ENCODE measurements at places on chromosomes 2 and 18.

DNA sequence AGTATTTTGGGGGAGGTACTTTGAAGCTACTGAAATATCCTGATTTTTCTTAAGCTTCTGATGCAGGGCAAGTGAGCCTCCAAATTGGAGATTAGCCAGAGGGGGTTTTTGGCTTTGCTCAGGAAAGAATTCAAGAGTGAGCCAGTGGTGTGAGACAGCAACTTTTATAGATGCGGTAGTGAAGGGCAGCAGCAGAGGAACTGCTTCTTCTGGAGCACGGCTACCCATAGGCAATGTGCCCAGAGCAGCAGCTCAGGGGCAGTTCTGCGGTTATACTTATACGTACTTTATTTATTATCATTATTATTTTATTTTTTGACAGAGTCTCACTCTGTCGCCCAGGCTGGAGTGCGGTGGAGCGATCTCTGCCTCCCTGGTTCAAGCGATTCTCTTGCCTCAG lies 19.8 kb upstream of the NT5DC4 start:
- no peak for DNase-seq

DNA sequence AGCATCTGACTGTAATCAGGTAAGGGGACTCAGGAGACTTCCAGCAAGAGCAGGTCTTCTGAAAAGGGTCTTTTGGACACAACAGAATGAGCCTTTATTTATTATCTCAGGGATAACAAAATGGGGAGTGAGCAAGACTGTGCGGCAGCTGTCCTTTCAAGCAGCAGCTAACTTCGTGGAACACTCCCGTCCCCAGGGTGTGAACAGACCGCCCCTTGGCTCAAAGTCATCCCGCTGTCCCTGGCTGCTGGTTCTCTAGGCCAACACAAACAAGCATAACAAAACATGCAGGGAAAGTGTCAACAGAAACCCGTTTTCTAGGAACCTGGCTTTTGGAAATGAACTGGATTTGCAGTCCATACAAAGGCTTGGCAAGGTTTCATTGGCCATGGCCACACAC lies 787.9 kb upstream of the FANCL start:
- no peak for DNase-seq

GRCh38 chr18:55416791-55417190 lies 171.2 kb downstream of the TCF4 start:
- DNase-seq, result peak; percentile 86

DNA sequence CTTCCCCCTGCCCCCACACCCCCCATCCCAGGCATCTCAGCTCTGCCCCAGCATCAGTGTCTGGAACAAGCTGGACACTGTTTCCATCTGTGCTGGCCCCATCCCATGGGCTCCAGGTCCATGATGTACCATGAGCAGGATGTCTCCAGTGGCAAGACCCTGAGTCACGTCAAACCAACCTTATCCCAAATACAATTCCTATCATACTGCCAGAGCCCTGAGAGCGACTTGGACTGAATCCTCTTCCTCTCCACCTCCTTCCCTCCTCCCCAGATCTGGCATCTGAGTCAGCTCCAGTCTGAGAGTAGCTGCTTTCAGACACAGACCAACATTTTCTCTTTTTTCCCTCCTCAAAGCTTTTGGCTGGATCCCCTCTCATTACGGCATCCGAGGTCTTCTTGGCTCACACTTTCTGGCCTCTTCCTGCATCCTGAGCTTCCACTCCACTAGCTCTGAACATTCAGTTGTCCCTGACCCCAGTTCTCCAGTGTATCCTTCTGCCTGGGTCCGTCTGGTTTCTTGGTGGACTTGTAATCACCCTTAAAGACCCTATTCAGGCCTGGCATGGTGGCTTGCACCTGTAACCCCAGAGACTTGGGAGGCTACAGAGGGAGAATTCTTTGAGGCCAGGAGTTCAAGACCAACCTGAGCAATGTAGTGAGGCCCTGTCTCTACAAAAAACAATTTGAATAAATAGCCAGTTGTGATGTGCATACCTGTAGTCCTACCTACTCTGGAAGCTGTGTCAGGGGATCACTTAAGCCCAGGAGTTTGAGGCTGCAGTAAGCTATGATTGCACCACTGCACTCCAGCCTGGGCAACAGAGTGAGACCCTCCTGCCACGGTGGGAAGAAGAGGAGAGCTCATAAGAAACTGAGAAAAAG lies 68.3 kb downstream of the ACKR3 start:
- DNase-seq, result no peak

DNA sequence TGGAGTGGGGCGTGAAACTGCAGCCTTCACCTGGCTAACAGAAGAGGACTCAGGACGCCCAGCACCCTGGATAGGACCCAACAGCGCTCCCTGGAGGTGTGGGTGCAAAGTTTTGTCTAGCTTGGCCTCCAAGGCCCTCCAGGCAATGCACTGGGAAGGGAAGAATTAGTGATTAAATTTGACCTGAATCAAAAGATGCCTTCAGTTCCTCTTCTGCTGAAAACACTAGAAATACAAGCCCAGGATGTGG lies 779 bp upstream of the TRIB2 start:
- DNase-seq, result peak; percentile 78

DNA sequence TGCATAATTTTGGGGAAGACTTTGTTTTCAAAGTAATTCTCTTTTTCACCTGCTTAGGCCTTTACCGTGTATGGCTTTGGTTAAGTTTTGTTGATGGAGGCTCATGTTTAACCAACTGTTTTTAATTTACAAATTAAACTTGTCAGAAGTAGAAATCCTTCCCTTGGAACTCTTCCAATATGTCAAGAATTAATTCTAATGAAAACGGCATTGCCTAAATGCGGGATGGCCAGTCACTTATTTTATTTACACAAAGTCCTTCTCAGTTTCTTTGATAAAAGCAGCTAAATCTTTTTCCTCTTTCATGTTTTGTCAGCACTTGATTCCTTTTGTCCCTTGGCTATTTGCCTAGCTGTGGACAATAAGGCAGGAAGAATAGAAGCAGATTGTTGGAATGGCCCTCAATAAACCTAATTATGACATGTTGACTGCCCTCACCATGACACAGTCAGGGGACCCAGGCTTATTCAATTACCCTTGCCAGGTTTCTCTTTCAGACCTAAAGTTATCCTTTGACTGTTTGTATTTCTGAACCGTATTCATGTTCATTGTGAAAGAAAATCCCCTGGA lies 26.3 kb downstream of the PAX3 start:
- no peak for DNase-seq

GRCh38 chr18:22846088-22846683 lies 86.9 kb upstream of the RBBP8 start:
- DNase-seq, result peak; percentile 21

GRCh38 chr2:110837446-110838409 lies 105.4 kb downstream of the ACOXL start:
- DNase-seq, result peak; percentile 65

GRCh38 chr2:187532333-187533120 lies 21.7 kb downstream of the TFPI start:
- DNase-seq, result no peak

GRCh38 chr2:28751956-28752630 lies 463 bp downstream of the PPP1CB start:
- DNase-seq, result no peak

DNA sequence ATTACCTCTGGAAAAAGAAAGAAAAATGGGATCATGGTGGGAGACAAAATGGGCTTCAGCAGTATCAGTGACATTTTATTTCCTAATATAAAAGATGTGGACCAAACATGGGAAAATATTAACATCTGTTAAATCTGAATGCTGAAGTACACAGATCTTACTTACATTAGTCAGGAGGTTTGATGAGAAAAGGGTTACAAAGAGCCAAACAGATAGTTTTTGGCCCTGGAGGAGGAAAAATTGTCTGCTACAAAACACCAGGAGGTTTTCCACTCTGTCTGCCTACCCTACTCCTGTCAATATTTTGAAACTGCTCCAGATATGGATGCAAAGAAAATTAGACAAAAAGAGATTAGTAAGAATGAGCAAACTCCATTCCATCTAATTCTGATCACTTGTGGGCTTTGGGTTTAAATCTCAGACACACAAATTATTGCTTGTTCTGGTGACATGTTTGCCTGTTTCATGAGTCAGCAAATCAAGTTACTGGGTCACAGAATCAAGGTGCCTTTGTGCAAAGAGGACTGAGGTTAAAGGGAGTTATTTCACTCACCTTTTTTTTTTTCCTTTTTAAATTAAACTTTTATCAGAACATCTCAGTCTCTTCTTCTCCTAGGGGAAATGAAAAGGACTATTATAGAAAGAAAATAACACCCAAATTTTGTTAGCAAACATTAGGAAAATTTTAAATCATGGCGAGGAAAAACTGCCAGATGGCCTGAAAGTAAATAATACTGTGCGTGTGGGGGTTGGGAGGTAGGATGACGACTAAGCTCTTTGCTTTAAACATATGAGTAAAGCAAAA lies 87.0 kb upstream of the SPATS2L start:
- peak; percentile 86 for DNase-seq

DNA sequence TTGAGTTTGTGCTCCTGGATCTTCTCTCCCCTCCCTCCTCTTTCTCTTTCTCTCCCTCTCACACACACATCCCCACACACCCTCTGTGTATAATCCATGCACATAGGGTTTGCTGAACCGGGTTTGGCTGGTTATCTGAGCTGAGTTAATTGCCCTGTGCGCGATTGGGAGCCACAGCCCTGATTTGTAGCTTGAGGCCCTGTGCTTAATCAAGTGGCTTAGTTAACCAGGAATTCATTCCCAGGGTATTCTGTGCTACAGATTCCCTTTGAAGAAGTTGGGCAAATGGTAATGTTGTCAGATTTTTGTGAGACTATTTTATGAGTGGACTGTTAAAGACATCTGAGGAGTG lies 6.2 kb downstream of the PARD3B start:
- DNase-seq, result no peak

DNA sequence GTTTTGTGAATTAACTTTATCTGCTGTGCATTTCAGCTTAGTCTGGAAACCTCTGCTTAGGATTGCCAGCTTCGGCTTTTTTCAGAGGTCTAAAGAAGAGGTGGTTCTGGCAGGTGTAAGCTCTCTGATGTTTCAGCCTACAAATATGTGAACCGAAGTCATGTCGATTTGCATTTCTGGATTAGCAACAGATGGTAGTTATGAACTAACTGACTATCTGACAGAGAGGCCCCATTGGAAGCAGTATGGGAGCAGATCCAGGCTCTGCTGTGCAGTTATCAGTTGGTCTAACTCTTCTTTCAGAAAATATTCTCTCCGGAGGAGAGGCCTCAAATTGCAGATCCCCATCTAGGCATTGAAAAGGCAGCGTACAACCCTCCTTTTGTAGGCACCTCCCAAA lies 32.7 kb upstream of the SPRED2 start:
- DNase-seq, result no peak

DNA sequence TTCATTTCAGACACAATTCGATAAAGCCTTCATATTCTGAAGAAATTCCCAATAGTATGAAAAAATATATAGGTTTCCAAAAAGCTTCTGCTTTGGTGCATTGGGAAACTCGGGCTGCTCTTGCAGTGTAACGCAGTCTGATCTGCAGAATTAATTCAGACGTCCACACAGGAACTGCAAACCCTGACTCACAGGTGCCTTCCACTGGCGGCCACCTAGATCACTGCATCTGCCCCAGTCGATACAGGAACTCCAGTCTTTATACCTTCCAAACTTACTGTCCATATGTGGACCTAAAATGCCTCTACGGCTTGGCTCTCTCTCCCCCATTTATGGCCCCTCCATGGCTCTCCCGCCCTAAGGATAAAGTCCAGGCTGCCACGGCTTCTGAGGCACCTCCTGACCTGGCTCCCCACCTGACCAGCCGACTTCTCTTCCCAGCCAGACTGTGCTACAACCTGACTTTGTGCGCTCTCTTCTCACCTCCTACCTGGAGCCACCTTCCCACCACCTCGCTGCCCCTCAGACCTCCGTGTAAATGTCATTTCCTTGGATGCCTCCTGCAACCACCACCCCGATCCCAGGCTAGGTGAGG lies 39.7 kb downstream of the L3MBTL4 start:
- DNase-seq, result no peak

- no peak for DNase-seq
These were observed 59.1 kb downstream of the REV1 start for GRCh38 chr2:99430614-99431291.

- DNase-seq, result no peak
These were observed 62.3 kb downstream of the ITGA6 start for GRCh38 chr2:172489681-172490080.

- DNase-seq, result no peak
These were observed 60.2 kb upstream of the ALPP start for GRCh38 chr2:232318169-232318855.

GRCh38 chr18:48798334-48799245 lies 152.2 kb downstream of the SMAD7 start:
- DNase-seq, result no peak

- no peak for DNase-seq
These were observed 10.9 kb downstream of the GNLY start for GRCh38 chr2:85704800-85705679.

DNA sequence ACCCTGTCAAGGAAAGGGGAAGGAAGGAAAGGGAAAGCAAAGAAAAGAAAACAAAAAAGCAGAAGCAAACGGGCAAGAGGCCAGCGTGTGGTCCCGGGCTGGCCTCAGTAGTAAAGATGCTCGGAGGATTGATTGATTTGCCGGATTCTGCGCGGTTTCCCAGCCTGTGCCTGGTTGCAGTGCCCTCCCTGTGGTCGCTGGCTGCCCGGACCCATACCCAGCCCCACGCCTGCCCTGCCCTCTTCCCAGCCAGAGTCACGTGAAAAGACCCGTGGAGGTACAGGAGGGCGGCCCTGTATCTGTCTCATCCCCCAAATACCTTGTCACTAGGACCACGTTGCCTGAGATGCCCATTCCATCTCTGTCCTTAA lies 55.1 kb upstream of the IMP4 start:
- DNase-seq, result no peak

- no peak for DNase-seq
These were observed 8.7 kb upstream of the RPRD1A start for GRCh38 chr18:36075862-36076587.

DNA sequence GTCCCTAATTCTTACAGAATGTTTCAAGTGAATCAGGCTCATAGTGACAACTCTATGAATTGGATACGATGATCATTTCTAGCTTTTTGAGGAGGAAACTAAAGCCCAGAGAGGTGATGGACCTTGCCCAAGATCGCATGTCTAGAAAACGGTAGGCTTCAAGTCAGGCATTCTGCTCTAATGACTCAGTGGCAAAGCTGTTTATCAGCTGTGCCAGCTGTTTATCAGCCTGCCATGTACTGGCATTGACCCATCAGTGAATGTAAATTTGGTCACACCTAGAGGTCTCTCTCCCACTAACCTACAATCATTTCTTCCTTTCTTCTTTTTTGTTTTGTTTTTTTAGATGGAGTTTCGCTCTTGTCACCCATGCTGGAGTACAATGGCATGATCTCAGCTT lies 6.1 kb upstream of the DAW1 start:
- DNase-seq, result no peak
